Neuronal stem cell (in vitro differentiated cells): ENCODE measurements at places on chromosomes 3 and 15.

- DNase-seq, result no peak
These were observed 39.8 kb downstream of the MUC20 start for GRCh38 chr3:195760345-195761122.

- DNase-seq, result no peak
These were observed 60.8 kb upstream of the MEF2A start for GRCh38 chr15:99504823-99505551.

- DNase-seq, result no peak
These were observed 123.3 kb downstream of the OXSM start for GRCh38 chr3:25913179-25913578.

DNA sequence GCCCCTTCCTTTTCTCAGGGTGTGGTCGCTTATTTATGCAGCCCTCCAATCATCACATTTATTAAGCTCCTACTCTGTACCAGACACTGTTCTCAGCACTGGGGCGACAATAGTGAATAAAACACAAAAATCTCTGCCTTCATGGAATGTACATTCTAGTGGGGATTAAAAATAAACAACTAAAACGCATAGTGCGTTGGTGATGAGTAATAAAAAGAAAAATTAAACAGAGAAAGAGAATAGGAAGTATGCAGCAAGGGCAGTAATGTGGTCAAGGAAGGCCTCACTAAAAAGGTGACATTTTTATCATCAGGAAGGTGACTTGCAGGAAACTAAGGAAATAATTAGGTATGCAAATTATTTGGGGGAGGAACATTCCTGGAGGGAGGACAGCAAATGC, 5.1 kb downstream of the SLC51B start:
- DNase-seq, result no peak

GRCh38 chr3:13018043-13018451, 55.2 kb downstream of the IQSEC1 start:
- no peak for DNase-seq

DNA sequence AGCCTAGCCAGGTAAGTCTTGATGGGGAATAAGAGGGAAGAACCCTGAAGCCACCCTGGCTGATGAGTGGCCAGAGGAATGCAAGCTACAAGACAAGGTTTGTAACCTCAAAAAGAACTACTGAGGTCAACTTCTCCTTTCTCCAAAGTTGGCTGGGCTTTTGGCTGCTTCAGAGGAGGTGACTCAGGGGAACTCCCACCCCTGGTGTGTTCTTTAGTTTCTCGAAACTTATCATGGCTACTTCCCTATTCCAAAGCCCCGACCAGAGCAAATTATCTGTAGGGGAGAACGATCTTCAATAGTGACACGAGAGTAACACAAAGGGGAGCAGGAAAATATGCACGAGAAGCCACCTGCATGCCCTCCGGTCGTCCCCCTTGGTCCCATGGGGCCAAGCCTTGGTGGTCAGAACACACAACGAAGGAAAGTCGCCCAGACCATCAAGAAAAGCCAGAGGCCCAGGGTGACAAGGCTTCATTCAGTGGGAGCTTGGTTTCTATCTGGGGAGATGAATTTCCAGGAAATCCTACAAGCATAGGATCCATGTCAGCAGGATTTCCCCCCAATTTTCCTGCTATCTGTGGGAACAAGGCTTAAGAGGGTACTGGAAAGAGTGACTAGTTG, 6.5 kb upstream of the BCL2A1 start:
- DNase-seq, result no peak

DNA sequence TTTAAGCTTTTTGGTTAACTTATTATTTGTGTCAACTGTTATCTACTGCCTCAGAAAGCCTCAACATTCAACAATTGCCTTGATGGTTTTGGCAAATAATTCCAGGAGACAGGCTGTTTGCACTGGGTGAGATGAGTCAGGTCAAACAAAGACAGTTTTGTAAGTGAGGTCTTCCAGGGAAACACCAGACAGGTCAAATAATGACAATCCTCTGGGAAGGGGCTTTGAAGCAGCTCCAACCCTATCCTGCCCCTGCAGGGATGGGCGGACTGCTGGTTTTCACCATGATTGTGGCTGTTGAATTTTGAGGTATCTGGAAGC, 79.4 kb upstream of the PRR23E start:
- DNase-seq, result no peak

- DNase-seq, result no peak
These were observed 600 bp downstream of the FBXO45 start for GRCh38 chr3:196569003-196569516.

DNA sequence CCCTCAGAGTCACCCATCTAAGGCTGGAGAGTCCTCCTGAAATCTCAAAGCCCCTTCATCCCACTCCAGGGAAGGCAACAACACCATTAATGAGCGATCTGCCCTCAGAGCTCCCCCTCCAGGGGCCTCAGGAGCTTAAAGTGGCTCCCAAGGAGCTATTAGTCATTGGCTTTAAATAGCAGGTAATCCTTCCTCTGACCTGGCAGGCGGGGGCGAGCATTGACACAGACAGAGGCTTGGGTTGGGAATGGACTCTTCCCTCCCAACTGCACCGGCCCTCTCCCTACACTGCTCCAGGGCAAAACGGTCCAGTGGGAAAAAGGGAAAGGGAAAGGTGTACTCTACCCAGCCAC, 1.4 kb downstream of the MFGE8 start:
- DNase-seq, result no peak

GRCh38 chr15:70426096-70426821, 328.5 kb upstream of the TLE3 start:
- no peak for DNase-seq

- DNase-seq, result no peak
These were observed 24.9 kb downstream of the CXCR6 start for GRCh38 chr3:45968149-45968548.

- no peak for DNase-seq
These were observed 13.4 kb upstream of the SATB1 start for GRCh38 chr3:18438586-18438985.

- DNase-seq, result no peak
These were observed 747.9 kb upstream of the CCDC54 start for GRCh38 chr3:106629215-106629832.

- DNase-seq, result no peak
These were observed 57.6 kb downstream of the DNAH1 start for GRCh38 chr3:52373676-52374075.

GRCh38 chr3:51977446-51978142, 2.7 kb downstream of the ABHD14A start:
- DNase-seq, result no peak

DNA sequence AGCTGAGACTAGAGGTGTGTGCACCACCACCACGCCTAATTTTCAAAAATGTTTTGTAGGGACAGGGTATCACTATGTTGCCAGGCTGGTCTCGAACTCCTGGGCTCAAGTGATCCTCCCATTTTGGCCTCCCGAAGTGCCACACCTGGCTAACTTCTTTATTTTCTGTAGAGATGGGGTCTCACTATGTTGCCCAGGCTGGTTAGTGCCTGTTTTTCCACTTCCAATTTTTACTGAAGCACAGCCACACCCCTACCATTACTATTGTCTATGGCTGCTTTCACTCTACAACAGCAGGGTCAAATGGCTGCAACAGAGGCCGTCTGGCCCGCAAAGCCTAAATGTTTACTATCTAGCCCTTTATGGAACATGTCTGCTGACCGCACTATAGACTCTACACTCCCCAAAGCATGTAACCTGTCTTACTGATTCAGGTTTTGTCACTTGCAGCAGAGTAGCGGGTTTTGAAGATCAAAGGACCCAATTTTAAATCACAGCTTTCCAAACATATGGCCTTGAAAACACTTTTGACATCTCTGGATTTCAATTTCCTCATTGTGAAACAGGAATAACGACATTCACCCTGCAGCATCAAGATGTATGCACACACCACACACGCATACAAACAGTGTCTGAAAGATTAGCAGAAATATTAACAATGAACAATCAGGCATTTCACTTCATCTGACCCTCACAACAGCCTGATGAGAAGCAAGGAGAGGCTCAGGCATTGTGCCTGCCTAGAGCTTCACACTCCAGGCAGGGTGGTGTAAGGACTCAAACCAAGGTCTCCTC, 46.1 kb downstream of the SCAP start:
- DNase-seq, result no peak

DNA sequence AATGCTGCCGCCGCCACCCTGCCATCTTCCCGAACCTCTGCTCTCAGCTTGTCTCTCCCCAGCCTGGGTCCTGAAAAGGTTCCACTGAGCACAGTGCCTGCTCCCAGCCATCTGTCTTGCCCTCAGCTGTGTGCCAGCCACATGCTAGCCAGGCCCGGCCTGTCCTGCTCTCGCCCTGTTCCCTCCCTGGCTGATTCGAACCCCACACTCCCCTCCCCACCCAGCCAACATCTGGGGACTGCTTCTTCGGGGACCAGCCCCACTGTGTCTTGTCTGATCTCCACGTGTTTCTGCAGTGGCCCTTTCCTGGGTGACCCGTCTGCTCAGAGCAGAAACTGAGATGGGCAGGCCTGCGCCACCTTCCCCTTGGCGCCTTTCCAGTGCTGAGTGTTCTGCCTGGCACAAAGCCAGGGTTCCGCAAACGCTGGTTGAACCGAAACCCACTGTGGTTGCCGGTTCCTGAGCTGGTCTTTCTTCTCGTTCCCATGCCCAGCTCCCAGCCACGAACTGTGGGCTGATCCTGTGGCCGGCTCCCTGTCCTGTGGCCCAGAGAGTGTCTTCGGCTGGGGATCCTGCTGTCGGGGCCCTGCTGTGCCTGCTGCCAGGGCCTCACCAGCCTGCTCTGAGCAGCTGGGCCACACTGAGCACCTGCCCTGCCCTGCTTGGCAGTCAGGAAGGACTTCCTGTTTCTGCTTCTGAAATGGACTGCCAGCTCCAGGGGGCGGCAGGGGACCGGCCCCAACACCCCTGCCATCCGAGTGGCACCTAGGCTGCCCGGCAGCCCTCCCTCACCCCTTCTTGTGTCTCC, 62.7 kb upstream of the KLF13 start:
- DNase-seq, result no peak

DNA sequence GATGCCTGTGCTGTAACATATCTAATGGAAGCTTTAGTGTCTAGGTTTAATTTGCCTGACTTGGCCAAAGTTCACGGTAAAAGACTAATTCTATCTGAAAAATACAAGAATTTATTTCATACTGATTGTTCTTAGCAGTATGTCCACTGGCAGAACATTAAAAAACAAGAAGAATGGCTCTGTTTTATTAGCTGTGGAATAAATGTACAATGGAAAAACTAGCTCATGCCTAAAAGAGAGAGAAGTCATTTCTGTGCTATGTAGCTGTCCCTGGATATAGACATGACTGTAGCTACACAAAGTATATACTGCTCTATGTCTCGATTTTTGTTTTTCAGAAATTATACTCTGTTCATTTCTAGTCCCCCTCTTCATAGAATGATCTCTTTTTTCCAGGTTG, 13.9 kb upstream of the VGLL3 start:
- no peak for DNase-seq

GRCh38 chr3:57545636-57546268, 1.6 kb upstream of the DNAH12 start:
- DNase-seq, result no peak

- DNase-seq, result no peak
These were observed 38.2 kb upstream of the PLCL2 start for GRCh38 chr3:16846373-16847080.

GRCh38 chr15:64749167-64749566, 26.2 kb downstream of the RBPMS2 start:
- DNase-seq, result no peak

- DNase-seq, result no peak
These were observed 289.3 kb upstream of the GOLIM4 start for GRCh38 chr3:168384990-168385389.
